ENCODE measurements at places on chromosomes 7 and 10. TPM values are rescaled to one million over a fixed set of nuclear protein-coding genes. Genes with fewer than 3 reads are reported as not detected.

DNA sequence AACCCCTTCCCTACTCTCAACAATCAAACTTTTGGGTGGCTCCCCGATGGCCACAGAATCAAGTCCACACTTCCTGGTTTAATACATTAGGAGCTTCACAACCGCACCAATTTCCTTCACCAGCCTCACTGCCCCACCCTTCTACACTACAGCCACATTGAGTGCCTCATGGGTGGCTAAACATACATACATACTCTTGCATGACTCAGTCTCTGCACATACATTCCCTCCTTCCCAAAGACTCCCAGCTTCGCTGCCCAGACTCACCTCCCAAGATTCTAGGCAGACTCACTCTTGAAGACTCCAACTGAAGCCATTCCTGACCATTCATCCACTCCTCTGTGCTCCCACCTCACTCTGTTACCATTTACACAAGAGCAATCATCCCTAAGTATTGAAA is 15.9 kb downstream of the VPS41 start:
- no peak overlapping the region for H3K27ac ChIP-seq
- no peaks in the 10 kb centered on the region for H3K27me3 ChIP-seq
- H3K4me1 ChIP-seq, result no peaks in the 10 kb centered on the region
- no peak overlapping the region for H3K4me3 ChIP-seq
- H3K36me3 ChIP-seq, result no peaks in the 10 kb centered on the region
- no peak for DNase-seq

- DNase-seq, result no peak
- H3K27me3 ChIP-seq, result no peaks in the 10 kb centered on the region
- H3K36me3 ChIP-seq, result no peaks in the 10 kb centered on the region
- no peaks in the 10 kb centered on the region for H3K4me1 ChIP-seq
- no peak overlapping the region for H3K27ac ChIP-seq
Observed at GRCh38 chr10:75546004-75546403, 114.6 kb downstream of the LRMDA start.

- H3K36me3 ChIP-seq, result no peaks in the 10 kb centered on the region
- no peak for DNase-seq
- no peaks in the 10 kb centered on the region for H3K27me3 ChIP-seq
- no peak overlapping the region for H3K4me3 ChIP-seq
- H3K27ac ChIP-seq, result no peak overlapping the region
- H3K4me1 ChIP-seq, result no peaks in the 10 kb centered on the region
Observed at GRCh38 chr7:128119036-128119435, 87.8 kb upstream of the LRRC4 start.

DNA sequence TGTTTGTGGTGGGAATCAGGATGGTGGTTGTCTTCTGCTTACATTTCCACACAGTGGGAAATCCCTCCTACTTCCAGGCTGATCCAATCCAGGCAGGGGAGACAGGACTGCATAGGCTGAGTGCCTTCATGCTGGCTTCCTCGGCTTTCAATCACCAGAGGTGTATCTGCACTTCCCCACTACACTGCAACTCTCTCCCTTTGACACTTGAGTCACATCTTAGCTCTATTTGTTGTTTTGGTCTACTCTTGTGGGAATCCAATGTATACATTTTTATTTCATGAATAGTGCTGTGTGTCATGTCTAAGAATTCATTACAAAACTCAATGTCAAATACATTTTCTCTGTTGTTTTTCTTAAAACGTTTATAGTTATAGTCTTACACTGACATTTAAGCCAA is 735.6 kb downstream of the XPNPEP1 start:
- no peaks in the 10 kb centered on the region for H3K36me3 ChIP-seq
- no peaks in the 10 kb centered on the region for H3K27me3 ChIP-seq
- H3K4me3 ChIP-seq, result no peak overlapping the region
- H3K27ac ChIP-seq, result no peak overlapping the region

Gene LRIT1
- not detected for total RNA-seq

DNA sequence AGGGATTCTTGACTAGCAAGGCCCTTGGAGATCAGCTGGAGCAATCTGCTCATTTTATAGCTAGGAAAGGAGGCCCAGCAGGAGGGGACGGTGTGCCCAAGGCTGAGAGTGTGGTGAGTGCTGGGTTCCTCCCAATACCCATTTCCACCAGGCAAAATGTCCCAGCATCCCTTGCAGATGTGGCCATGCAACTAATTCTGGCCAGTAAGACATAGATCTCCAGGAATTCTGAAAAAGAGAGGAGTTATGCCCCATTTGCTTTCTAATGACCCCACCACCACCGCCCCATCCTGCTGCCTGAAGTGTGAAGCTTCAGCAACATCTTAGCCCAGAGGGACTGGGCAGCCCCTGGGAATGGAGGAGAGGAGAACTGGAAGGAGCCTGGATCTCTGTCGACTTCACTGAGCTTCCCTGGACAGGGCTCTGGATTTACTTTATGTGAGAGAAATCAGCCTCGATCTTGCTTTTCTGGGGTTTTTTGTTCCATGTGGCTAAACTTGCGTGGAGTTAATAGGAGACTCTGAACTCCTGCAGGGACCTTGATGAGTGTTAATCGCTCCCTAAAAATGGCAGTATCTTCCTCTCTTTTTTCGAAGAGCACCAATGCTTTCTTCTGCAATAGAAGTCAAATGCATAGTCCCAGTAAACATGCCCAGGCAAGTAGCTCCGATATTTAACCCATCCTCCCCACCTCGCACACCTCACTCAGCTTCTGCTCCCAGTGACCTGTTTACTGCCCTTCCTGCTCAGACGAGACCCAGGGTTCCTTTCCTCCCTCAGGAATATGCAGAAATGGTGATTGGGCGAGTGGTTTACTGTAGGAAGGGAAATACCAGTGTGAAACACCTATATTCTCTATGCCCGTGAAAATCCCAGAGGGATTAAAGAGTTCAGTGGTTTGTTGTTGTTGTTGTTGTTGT is 127.5 kb upstream of the GPR26 start:
- peaks cover 24% of the 10 kb centered on the region for H3K4me1 ChIP-seq
- no peaks in the 10 kb centered on the region for H3K27me3 ChIP-seq
- H3K4me3 ChIP-seq, result no peak overlapping the region
- no peak for DNase-seq

Gene PHKG1
- total RNA-seq, result 0.82 TPM

Gene STRIP2
- 1.7 TPM for total RNA-seq

- no peaks in the 10 kb centered on the region for H3K36me3 ChIP-seq
- H3K27me3 ChIP-seq, result no peaks in the 10 kb centered on the region
- H3K27ac ChIP-seq, result no peak overlapping the region
- no peak for DNase-seq
Observed at GRCh38 chr7:69256634-69257081, 341.6 kb upstream of the AUTS2 start.

Gene CTNNA3
- total RNA-seq, result 0.13 TPM

Gene ADRB1
- 4.5 TPM for total RNA-seq

DNA sequence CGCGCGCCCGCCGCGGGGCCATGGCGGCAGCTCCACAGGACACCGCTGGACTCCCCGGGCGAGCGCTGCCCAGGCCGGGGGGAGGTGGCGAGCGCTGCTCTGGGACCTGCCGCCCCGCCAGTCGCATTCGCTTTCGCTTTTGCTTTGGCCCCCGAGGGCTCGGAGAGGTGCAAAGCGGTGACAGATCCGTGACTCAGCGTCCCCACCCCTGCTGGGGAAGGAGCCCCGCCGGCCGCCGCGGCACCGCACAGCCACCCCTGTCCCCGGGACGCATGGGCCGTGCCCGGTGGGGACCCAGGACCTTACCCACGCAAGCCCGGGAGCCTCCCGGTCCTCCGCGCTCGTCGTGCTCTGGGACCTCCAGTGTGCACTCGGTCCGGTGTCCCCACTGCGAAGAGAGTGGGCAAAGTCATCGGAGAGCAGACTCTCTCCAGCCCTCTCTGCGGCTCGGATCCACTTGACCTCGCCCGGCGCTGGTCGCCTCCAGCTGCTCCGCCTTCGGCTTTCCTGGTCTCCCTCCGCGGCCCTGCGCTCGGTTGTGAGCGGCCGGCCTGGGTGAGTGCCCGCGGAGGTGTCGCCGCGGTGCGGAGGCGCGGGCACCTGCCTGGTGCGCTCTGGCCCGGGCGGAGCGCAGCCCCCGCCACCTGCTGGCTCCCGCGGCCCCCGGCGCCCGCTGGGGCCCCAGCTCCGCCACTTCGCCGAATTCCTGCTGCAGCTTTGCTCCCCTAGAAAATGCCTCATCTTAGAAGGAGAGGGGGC is at the start of gene IL15RA:
Gene IL15RA, minus strand, starts transcription at position 73 of the 759 bp plus-strand sequence. Its CDS starts 51 bp downstream, at position 22.
- peak within 1 kb of the TSS; percentile 88 for H3K27ac ChIP-seq
- H3K4me3 ChIP-seq, result peak within 1 kb of the TSS; percentile 95

- DNase-seq, result no peak
- no peaks in the 10 kb centered on the region for H3K36me3 ChIP-seq
- no peaks in the 10 kb centered on the region for H3K4me1 ChIP-seq
- H3K27me3 ChIP-seq, result no peaks in the 10 kb centered on the region
- no peak overlapping the region for H3K27ac ChIP-seq
Observed at GRCh38 chr10:1886039-1886438, 148.7 kb upstream of the ADARB2 start.

DNA sequence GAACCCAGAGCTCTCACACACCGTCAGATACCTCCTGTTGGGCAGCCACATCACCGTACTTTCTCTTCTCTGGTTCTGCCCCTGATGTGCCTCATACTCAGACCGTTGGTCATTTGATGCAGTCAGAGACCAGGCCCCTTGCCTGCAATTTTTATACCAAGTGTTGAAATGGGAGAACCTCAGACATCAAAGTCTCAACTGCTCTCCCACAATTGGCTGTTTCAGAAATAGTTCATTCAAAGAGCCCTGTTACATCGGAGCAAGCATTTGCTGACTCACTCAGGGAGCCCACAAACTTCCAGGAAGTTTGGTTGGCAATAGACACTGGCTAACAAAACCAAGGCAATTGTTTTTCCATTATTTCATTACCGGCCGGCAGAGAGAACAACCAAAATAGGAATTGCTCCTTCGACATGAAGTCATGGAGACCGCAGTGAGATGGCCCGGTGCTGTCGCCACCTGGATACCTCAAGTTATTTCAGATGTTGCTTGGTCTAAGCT is 33.5 kb upstream of the ADAM12 start:
- no peak for DNase-seq
- H3K27me3 ChIP-seq, result no peaks in the 10 kb centered on the region
- no peaks in the 10 kb centered on the region for H3K36me3 ChIP-seq
- H3K27ac ChIP-seq, result no peak overlapping the region
- H3K4me3 ChIP-seq, result no peak overlapping the region

GRCh38 chr10:46216836-46217751 is 69.7 kb upstream of the ANTXRL start:
- no peak overlapping the region for H3K27ac ChIP-seq
- DNase-seq, result no peak
- no peaks in the 10 kb centered on the region for H3K27me3 ChIP-seq
- no peak overlapping the region for H3K4me3 ChIP-seq
- no peaks in the 10 kb centered on the region for H3K36me3 ChIP-seq
- no peaks in the 10 kb centered on the region for H3K4me1 ChIP-seq

Data from GM12878 (cell line).